Sigmoid colon (tissue), 7 donors: ENCODE measurements at places on chromosomes 11 and 22. TPM values are rescaled to one million over a fixed set of nuclear protein-coding genes. Genes with fewer than 3 reads are reported as not detected.

The OR5D18 gene
- not detected for total RNA-seq

The FIBIN gene
- 36.1 TPM for total RNA-seq

The ELMOD1 gene
- 0.14 TPM for total RNA-seq

The PAMR1 gene
- total RNA-seq, result 14.8 TPM

GRCh38 chr11:7656704-7657103, 16.6 kb downstream of the CYB5R2 start:
- no peak overlapping the region for H3K4me3 ChIP-seq
- H3K27ac ChIP-seq, result no peak overlapping the region
- no peak for DNase-seq
- peaks cover 11% of the 10 kb centered on the region for H3K36me3 ChIP-seq
- H3K27me3 ChIP-seq, result no peaks in the 10 kb centered on the region

DNA sequence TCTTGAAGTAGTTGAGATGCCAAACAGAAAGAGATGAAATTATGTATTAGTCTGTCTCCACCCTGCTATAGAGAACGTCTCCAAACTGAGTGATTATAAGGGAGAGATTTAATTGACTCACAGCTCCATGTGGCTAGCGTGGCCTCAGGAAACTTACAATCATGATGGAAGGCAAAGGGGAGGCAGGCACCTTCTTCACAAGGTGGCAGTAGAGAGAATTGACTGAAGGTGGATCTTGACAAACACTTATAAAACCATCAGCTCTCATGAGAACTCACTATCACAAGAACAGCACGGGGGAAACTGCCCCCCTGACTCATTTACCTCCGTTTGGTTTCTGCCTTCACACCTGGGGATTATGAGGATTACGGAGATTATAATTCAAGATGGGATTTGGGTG, 794.0 kb downstream of the CNTN5 start:
- no peak for DNase-seq
- no peaks in the 10 kb centered on the region for H3K36me3 ChIP-seq
- no peaks in the 10 kb centered on the region for H3K4me1 ChIP-seq

DNA sequence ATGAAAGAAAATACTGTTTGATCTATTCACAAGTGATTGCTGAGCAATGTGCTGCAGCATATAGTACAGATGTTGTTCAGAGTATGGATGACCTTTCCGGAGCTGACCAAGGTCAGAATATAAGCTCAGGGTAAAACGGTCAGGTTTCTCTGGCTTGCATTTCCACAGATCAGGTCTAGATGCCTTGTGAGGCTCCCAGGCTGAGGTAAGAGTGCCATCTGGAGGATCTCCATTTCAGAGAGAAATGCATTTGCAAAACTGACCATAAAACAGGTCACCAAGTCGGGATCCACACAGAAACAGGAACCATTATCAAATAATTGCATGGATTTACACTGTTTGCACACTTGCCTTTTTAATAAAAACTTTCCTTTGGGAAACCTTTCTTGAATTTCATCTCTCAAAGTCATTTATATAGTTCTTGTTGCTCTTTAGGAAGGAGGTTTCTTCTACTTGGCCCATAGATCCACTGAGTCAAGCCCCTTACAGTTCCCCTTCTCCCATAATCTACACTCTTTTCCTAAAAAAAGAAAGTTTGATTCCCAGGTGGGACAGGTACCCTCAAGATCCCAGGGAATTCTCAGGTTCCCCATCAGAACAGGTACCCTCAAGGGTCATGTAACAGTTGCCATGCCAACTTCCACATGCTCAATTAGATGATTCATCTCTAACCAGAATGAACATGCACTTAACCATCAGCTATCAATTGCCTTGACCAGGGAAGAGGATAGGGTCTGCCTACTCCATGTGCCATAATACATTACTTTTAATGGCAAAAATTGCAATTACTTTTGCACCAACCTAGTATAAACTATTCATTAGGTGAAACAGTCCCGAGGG, 25.0 kb upstream of the TMPRSS5 start:
- no peaks in the 10 kb centered on the region for H3K27me3 ChIP-seq
- no peak for DNase-seq
- H3K36me3 ChIP-seq, result peaks cover 12% of the 10 kb centered on the region
- H3K27ac ChIP-seq, result no peak overlapping the region
- no peaks in the 10 kb centered on the region for H3K4me1 ChIP-seq
- no peak overlapping the region for H3K4me3 ChIP-seq

DNA sequence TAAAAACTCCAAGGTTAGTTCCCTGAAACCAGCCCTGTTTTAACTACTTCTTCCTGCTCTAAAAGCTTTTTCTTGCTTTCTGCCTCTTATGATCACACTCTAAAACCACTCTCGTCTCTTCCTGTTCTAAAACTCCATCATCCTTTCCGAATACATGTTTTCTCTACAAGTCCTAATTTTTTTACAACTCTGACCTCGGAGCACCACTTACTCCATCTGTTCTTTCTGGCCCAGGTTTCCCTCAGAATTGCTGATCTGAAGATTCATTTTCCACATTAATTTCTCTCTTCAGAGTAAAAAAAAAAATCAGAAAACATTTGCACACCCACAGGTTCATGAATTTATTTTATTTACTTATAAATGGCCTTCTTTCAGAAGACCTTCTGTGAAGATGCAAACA, 265.7 kb upstream of the CADM1 start:
- H3K27me3 ChIP-seq, result no peaks in the 10 kb centered on the region
- no peak overlapping the region for H3K4me3 ChIP-seq
- H3K36me3 ChIP-seq, result no peaks in the 10 kb centered on the region
- no peak overlapping the region for H3K27ac ChIP-seq
- DNase-seq, result no peak
- no peaks in the 10 kb centered on the region for H3K4me1 ChIP-seq

GRCh38 chr11:45551191-45551713, 114.2 kb downstream of the CHST1 start:
- no peak overlapping the region for H3K4me3 ChIP-seq
- no peaks in the 10 kb centered on the region for H3K4me1 ChIP-seq
- no peak overlapping the region for H3K27ac ChIP-seq
- no peak for DNase-seq

DNA sequence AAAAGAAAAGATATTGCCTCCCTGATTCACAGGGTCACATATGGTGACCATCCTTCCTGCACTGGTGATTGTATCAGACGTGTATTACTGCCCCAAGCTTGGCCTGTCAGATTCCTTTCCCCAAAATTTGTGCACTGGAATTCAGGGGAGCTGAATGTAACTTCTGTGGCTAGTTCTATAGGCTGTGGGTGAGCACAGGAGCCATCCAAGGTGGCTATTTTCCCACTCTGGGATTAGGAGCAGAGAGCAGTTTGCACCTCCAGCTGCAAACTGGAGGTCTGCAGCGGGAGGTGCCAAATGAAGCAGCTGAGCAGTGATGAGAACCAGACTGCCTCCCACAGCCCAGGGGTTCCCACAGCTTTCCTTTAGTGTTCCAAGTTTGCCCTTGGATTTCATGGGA, 124.2 kb upstream of the PITPNB start:
- H3K27me3 ChIP-seq, result no peaks in the 10 kb centered on the region
- no peaks in the 10 kb centered on the region for H3K4me1 ChIP-seq
- DNase-seq, result no peak
- no peak overlapping the region for H3K4me3 ChIP-seq

GRCh38 chr11:10809373-10810160, 841 bp upstream of the EIF4G2 start:
- peak overlapping the region; percentile 98 for H3K27ac ChIP-seq
- H3K4me1 ChIP-seq, result peaks cover 35% of the 10 kb centered on the region
- H3K36me3 ChIP-seq, result peaks cover 12% of the 10 kb centered on the region
- no peaks in the 10 kb centered on the region for H3K27me3 ChIP-seq

DNA sequence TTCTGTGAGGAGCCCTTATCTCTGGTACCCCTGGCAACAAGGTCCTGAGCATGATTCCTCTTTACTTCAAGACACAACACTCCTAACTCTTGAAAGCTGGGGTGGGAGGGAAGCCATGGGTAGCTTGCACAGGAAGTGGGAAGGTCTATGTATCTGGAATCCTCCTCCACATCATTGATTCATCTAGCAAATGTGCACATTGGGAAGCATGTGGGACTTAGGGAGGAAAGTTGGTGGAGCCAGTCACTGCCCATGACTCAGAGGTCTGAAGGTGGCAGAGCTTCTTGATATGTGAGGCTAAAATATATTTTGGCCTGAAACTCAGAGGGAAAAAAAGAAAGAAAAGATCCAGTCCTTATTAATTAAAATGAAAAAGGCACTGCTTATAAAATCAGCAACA, 1000.9 kb downstream of the DLG2 start:
- H3K27me3 ChIP-seq, result no peaks in the 10 kb centered on the region
- no peak overlapping the region for H3K4me3 ChIP-seq
- no peaks in the 10 kb centered on the region for H3K36me3 ChIP-seq
- no peak for DNase-seq
- no peaks in the 10 kb centered on the region for H3K4me1 ChIP-seq

DNA sequence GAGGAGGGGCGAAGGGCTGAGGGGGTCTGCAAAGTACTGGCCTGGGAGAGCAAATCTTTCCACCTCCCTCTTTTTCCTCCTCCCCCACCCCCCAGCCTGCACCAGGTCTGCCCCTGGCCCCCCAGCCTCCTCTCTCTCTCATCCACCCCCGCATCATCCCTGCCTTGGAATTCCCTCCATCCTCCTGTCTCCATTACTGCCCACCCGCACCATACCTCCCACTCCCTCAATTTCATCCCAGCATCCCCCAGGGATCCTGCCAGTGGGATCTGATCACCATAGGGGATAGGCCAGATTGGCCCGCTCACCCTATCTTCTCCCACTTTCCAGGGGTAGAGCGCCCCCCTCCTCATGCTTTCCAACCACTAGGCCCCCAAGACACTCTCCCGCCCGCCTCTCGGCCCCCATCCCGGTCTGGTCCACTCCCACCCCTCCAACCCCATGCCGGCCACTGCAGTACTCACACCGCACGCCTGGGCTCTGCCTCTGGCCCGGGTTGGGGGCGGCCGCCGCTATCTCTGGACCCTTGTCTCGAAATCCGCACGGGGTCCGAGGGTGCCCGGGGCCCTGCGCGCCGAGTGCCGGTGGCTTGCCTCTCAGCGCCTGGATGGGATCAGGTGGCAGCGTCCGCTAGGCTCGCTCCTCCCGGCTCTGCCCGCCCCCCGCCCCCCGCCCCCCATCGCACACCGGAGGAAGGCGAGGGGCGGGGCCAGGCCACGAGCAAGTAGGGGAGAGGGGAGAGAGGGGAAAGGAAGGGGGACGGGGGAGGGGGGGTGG, at the start of gene GAL3ST3:
Gene GAL3ST3 (minus strand): TSS at position 615 of the 777 bp plus-strand sequence. CDS start 3,746 bp downstream, outside the sequence.
- no peaks in the 10 kb centered on the region for H3K36me3 ChIP-seq
- H3K4me1 ChIP-seq, result no peaks in the 10 kb centered on the region
- H3K27ac ChIP-seq, result no peak within 1 kb of the TSS
- H3K4me3 ChIP-seq, result no peak within 1 kb of the TSS

- DNase-seq, result no peak
- H3K4me3 ChIP-seq, result no peak overlapping the region
- no peaks in the 10 kb centered on the region for H3K27me3 ChIP-seq
- no peaks in the 10 kb centered on the region for H3K4me1 ChIP-seq
- no peak overlapping the region for H3K27ac ChIP-seq
- no peaks in the 10 kb centered on the region for H3K36me3 ChIP-seq
Observed at GRCh38 chr11:131201674-131202073, 168.7 kb upstream of the NTM start.

DNA sequence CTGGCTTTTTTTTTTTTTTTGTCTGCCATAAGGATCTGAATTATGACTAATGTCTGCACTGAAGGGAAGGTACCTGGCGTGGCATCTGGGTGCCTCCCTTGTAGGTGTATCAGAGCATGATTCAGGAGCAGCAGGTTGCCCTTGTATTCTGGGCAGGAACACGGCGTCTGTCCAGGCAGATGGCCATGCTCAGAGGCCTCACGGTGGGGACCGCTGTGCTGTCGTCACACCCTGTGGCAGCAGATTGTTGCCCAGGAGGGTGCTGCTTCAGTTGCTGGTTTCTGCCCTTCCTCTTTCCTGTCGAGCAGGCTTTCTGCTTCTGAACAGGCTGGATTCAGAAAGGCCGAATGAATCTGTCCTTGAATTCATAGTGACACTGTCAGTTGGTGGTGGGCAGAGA, 11.0 kb downstream of the ZNRF3 start:
- no peak overlapping the region for H3K27ac ChIP-seq
- no peaks in the 10 kb centered on the region for H3K36me3 ChIP-seq
- H3K27me3 ChIP-seq, result no peaks in the 10 kb centered on the region
- no peaks in the 10 kb centered on the region for H3K4me1 ChIP-seq
- no peak for DNase-seq

- H3K36me3 ChIP-seq, result no peaks in the 10 kb centered on the region
- DNase-seq, result no peak
- H3K4me1 ChIP-seq, result no peaks in the 10 kb centered on the region
Observed at GRCh38 chr22:26161746-26162145, 7.5 kb upstream of the SEZ6L start.

DNA sequence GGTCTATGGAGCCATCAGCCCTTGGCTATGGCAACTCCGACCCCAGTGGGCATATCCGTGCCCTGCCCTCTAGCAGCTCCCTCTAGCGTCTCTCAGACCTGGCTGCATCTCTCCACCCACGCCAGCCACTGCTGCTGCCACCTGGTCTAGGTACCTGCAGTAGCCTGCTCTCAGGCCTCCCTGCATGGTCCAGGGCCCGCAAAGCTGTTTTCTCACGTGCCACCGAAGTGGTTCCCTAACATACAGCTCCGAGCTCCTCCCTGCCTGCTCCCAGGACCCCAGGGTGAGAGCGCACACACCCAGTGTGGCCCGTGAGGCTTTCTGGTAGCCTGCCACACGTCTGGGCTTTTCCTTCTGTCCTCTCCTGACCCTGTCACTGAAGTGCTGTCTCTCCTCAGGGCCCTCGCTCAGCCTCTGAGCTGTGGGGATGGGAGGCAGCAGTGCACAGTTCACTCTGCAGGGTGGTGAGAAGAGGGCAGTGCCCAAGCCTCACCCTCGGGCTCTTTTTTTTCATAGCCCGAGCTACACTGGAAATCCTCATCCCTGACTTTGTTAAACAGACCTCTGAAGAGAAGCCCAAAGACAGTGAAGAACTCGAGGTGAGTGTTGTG, 14.3 kb downstream of the DGCR8 start:
- peaks cover 90% of the 10 kb centered on the region for H3K36me3 ChIP-seq
- no peaks in the 10 kb centered on the region for H3K27me3 ChIP-seq
- no peak overlapping the region for H3K27ac ChIP-seq
- H3K4me3 ChIP-seq, result no peak overlapping the region

- H3K36me3 ChIP-seq, result no peaks in the 10 kb centered on the region
- H3K4me3 ChIP-seq, result no peak overlapping the region
- H3K27ac ChIP-seq, result no peak overlapping the region
Observed at GRCh38 chr22:40051322-40051721, 56.6 kb downstream of the FAM83F start.

GRCh38 chr11:11320825-11321224, 32.2 kb downstream of the CSNK2A3 start:
- DNase-seq, result no peak
- H3K27me3 ChIP-seq, result no peaks in the 10 kb centered on the region
- H3K4me1 ChIP-seq, result no peaks in the 10 kb centered on the region
- H3K27ac ChIP-seq, result no peak overlapping the region
